ENCODE measurements at places on chromosomes 2 and 18. TPM values are rescaled to one million over a fixed set of nuclear protein-coding genes. Genes with fewer than 3 reads are reported as not detected.

GRCh38 chr18:1658908-1659566, 754.4 kb downstream of the ADCYAP1 start:
- DNase-seq, result no peak

GRCh38 chr2:23953625-23954024, 13.4 kb downstream of the UBXN2A start:
- no peak for DNase-seq

GRCh38 chr2:44456946-44457345, 95.2 kb downstream of the CAMKMT start:
- DNase-seq, result no peak

DNA sequence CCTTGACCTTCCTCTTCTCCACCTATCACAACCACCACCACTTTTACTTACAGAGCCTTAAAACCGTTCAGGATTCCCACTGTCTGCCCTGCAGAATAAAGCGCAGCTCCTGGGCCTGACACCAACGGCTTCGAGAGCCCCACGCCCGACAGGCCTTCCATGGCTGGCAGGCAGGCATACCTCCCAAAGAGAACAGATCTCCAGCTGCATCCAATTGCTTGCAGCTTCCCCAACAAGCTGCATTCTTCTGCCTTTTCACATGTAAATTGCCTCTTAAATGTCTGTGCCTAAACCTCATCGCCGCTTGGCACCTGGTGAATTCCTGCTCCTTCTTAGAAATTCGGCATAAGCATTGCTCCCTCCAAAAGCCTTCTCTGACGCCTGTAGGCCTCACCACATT, 31.5 kb upstream of the FAM124B start:
- DNase-seq, result no peak

- DNase-seq, result no peak
These were observed 83.8 kb upstream of the FAM237A start for GRCh38 chr2:206558492-206558891.

DNA sequence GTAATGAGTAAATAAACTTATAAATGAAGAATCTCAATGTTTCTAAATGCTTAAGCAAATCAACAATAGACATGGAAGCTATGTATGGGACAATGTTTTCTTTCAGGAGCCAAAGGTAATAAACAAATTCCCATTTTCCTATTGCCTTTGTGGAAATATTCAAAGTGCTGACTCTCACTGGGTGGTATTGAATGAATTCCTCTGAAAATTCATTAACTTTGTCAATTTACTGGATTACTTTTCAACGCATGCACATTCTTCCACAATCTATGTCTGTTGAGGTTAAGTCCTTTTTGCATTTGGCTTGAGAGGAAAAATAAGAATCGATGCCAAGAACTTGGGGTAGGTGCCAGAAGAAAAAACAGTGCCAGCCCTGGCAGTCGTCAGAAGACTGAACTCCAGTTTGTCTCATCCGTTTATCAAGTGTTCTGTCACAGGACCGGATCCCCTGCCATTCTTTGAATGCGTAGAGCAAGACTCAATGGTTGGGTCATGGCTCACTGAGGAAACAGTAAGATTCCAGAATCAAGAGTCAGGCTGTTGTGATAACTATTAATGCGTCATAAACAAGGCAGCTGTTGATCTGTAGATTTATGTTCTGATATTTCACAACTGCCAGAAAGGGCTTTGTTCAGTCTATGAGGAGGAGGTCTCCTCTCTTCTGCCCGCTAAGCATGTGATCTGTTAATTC, 133.3 kb downstream of the GFPT1 start:
- DNase-seq, result no peak

DNA sequence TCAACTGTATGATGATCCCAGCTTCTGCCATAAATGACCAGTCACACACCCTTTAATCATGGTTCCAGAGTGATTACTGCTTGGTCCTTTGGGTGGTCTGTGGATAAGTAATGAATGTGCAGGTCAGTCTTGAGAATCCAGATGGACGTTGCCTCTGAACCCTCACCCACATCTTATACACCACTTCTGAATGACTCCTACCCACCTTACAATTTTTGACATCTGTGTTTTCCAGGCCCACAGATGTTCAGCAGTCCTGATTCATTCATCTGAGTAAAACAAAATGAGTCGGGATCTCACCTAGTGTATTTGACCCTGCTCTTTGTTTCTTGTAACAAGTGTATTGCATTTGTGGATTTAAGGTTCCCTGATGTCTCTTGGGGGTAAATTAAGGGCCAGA, 194.1 kb upstream of the CCDC68 start:
- DNase-seq, result no peak

DNA sequence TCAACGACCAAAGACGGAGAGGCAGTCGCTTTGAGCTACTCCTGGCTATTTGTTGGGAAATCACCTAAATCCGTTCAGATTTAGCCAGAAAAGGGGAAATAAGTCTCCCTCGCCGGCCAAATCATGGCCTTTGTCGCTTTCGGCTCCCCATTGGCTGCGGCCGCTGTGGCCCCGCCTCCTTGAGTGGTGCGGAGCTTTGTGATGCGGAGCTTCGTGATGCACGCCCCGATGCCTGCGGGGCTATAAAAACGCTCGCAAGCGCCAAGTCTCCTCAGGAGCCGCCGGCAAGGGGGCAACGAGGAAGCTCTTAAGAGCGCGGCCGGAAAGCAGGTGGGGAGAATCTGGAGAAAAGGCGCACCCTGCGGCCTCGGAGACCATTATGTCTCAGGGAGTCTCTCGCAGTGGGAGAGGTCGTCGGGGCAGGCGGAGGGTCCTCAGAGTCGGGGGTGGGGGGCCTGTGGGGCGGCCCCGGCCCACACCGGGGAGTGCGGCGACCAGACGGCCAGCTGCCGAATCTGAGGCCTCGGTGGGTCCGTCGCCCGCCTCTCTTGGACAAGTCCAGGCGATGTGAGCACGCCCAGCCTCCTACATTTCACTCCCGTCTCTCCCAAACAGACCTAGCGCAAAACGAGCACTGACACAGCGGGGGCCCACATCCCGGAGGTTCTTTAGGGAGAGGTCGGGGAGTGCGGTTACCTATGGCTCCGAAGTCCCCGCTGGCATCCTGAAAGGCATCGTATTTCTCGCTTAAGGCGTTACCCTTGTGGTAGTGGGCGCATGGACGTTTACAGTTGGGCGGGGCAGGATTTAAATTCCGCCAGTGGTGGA, at the start of gene CABYR:
Gene CABYR, plus strand, starts transcription at position 274 of the 828 bp plus-strand sequence. CDS start 4,053 bp downstream, outside the sequence.
- DNase-seq, result peak; percentile 72

DNA sequence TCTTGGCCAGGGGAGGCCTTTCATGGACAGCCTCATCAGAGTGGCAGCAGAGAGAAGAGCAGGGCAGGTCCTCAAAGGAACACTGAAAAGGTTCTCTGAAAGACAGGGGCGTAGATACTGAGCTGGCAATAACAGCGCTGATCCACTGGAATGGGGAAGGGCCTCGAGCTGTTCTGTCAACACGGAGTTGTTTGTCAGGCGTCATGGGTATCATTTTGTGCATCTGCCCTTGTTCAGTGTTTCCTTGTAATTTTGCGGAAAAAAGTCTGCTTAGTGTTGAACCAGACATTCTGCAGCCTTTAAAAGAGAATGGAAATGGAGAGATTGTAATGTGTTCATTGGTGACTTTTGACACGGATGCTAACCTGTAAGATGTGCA, 21.5 kb downstream of the AGAP1 start:
- no peak for DNase-seq

DNA sequence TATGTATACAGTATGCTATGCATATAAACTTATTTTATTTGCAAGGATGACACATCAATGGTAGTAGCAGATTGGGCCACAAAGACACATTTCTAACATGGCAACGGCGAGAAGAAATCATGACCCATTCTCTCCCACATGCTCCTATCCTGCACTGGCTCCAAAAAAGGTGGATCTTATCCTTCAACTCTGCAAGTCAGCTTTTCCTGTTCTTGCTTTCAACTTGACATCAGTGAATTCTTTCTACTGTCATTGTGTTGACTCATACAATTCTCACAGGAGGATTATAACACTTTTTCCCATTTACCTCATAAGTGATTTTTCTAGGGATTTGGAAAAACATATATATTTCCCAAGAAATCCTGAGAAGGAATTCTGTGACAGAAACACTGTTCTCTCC, 53.1 kb downstream of the ACVR1 start:
- DNase-seq, result no peak

GRCh38 chr2:237316339-237316738, 97.6 kb downstream of the COL6A3 start:
- DNase-seq, result no peak

DNA sequence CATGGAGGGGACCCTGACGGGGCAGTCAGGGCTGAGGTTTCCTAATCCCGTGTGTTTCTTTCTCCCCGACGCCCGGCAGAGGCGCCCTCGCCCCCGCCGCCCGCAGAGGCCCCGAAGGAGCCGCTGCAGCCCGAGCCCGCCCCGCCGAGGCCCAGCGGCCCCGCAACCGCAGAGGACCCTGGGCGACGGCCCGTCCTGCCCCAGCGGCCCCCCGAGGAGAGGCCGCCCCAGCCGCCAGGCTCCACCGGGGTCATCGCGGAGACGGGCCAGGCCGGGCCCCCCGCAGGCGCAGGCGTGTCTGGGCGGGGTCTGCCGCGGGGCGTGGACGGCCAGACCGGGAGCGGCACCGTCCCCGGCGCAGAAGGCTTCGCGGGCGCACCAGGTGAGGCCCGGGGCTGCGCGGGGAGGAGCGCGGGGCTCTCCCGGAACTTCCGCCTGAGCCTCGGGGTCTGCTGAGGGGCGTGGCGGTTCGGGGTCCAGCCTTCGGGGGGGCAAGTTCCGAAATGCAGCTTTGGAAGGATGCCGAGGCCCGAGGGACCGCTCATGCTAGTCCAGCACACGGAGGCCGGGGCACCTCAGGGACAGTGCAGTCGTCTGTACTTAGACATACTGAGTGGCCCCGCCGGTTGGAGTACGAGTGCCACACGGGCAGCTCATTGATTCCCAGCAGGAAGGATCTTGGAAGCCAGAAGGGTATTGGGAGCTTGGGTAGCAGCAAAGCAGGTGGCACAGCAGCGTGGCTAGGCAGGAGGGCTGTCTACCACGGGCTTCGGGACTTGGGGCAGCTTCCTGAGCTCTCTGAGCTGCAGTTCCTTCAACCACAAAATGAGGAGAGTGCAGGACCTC, 60.1 kb downstream of the EMILIN2 start:
- peak; percentile 68 for DNase-seq

- no peak for DNase-seq
These were observed 52.9 kb downstream of the RNU4ATAC start for GRCh38 chr2:121583555-121583954.

- DNase-seq, result no peak
These were observed 249.5 kb upstream of the TANK start for GRCh38 chr2:160910681-160911080.

GRCh38 chr2:119407430-119408220, 24.0 kb upstream of the TMEM37 start:
- DNase-seq, result peak; percentile 72

GRCh38 chr2:143729296-143729814, 600.1 kb downstream of the ARHGAP15 start:
- DNase-seq, result no peak

- no peak for DNase-seq
These were observed 36.8 kb downstream of the DPP4 start for GRCh38 chr2:162037028-162037795.

DNA sequence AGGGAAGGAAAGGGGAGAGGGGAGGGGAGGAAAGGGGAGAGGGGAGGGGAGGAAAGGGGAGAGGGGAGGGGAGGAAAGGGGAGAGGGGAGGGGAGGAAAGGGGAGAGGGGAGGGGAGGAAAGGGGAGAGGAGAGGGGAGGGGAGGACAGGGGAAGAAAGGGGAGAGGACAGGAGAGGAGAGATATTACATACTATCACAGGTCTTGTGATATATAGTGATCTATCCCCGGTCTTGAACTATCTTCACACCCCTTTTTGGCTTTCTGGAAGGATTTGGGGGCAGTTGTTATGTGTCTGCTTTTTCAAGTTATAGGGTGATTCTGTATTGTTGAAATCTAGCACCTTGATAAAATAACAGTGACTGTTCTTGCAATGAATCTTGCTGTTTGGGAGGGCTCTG, 92.1 kb upstream of the ID2 start:
- no peak for DNase-seq

The CMPK2 gene
- total RNA-seq, result 2.6 TPM

The FLACC1 gene
- total RNA-seq, result 2.1 TPM

The ZNF396 gene
- total RNA-seq, result 3.6 TPM

The LRRC30 gene
- total RNA-seq, result not detected

Measured in colonic mucosa (tissue), 4 donors.